Fibroblast of pulmonary artery (primary cell): ENCODE measurements at places on chromosomes 12 and 14.

- peak; percentile 92 for DNase-seq
These were observed 22.7 kb upstream of the EID3 start for GRCh38 chr12:104280717-104281458.

DNA sequence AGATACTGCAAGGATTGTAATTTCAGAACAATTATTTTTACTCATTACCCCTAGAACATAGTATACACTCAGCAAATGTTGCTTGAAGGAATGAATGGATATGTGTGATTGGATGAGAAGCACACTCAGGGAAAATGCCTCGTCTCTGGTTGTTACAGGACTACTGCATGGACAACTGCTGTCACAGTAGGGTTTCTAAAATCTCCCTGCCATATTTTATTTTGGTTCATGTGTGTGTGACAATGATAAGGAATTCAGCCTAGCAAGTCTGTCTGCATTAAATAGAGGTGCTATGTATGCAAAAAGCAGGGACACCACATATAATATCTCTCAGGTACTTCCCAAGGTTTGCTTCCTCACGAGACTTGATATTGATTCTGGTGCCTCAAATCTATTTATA is 1.4 kb downstream of the PTPRR start:
- no peak for DNase-seq

- DNase-seq, result peak; percentile 50
These were observed 50.4 kb downstream of the ACADS start for GRCh38 chr12:120775862-120776552.

DNA sequence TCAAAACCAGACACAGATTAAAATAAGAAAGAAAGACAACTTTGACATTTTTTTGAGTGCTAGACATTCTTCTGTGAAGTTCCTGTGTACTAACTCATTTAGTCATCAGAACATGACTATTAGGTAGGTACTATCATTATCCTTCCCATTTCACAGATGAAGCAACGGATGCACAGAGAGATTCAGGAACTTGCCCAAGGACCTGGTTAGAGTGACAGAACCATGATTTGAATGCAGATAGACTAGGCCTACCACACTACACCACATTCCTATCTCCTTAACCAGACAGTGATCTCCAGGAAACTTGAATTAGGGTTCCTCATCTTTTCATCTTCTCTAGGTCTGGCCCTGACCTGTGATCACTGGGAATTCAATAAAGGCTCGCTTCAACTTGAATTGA is 54.4 kb upstream of the MED13L start:
- no peak for DNase-seq

GRCh38 chr12:740921-741320 is 11.5 kb upstream of the WNK1 start:
- DNase-seq, result no peak

- peak; percentile 7 for DNase-seq
These were observed 547.1 kb downstream of the CCER1 start for GRCh38 chr12:90407841-90408240.

DNA sequence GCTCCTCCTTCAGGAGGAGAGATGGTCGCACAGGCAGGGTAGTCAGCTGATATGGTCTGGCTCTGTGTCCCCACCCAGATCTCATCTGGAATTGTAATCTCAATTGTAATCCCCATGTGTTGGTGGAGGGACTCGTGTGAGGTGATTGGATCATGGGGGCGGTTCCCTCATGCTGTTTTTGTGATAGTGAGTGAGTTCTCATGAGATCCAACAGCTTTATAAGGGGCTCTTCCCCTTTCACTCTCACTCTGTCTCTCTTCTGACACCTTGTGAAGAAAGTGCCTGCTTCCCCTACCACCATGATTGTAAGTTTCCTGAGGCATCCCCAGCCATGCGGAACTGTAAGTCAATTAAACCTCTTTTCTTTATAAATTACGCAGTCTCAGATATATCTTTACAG is 218.9 kb upstream of the TMTC1 start:
- DNase-seq, result no peak

DNA sequence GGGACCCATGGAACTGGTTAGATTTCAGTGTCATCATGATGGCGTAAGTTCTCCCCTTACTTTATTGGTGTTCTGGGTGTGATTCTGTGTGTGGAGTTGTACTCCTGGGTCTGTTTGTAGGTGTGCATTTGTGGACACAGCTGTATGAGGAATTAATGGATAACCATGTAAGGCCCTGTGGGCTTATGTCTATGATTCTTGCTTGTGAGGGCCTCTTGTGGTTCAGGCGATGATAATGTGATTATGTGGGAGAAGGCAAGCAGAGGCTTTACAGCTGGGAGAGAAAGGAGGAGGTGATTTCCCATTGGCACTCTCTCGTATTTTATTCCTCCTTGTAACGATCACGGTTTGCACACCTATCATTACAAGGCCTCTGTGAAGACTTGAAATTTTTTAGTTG is 96.1 kb downstream of the SCN8A start:
- DNase-seq, result peak; percentile 44

DNA sequence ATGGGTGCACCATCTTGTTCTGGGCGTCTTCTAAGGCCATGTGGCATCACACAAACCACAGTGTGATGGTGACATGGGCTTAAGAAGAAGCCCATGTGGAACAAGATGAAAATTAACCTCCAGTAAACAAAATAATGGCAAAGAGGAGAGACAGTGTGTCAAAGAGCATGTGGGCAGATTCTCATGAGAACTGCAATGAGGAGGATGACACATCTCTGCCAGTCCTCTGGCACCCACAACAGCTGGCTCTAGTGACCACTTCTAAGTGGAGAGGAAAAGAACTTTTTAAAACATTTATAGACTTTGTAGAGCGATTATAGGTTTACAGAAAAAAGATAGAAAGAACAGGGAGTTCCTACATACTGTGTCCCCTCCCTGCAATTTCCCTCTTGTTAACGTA is 401.4 kb downstream of the ATP23 start:
- no peak for DNase-seq

- no peak for DNase-seq
These were observed 15.0 kb upstream of the PSMA6 start for GRCh38 chr14:35277179-35277578.

GRCh38 chr12:93894391-93895088 is 217.4 kb downstream of the CRADD start:
- peak; percentile 83 for DNase-seq

GRCh38 chr14:24874514-24875202 is 175.3 kb downstream of the STXBP6 start:
- no peak for DNase-seq

DNA sequence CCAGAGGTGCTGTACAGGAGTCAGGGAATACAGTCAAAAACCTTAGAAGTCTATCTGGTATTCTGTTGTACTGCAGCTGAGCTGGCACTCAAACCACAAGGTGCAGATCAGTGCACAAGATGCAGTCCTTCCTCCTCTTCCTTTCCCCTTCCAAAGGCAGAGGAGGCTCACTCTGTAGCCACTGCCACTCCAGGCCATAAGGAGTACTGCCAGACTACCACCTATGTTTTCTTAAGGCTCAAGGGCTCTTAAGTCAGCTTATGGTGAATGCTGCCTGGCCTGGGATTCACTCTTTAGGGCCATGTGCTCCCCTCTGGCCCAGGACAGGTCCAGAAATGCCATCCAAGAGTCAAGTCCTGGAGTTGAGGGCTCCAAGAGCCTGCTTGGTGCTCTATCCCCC is 200.3 kb downstream of the CRADD start:
- no peak for DNase-seq

- no peak for DNase-seq
These were observed 45.8 kb downstream of the NEUROD4 start for GRCh38 chr12:55065535-55065934.

DNA sequence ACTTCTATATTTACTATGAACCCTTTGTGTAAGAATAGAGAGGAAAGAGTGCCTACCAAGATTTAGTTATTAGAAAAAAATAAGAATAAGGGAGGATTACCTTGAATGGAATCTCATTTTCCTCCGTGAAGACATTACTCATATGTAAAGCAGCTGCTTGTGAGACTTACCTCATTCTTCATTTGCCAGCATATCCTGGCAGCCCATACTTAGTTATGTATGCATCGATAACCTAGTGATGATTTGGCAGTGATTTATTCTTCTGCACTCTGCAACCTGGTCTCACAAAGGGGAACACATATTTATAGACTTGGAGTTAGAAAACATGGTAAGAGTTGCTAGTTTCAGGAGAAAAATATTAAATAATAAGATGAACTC is 56.8 kb downstream of the LRFN5 start:
- DNase-seq, result peak; percentile 42

GRCh38 chr12:83276904-83277303 is 590.2 kb downstream of the TMTC2 start:
- no peak for DNase-seq

DNA sequence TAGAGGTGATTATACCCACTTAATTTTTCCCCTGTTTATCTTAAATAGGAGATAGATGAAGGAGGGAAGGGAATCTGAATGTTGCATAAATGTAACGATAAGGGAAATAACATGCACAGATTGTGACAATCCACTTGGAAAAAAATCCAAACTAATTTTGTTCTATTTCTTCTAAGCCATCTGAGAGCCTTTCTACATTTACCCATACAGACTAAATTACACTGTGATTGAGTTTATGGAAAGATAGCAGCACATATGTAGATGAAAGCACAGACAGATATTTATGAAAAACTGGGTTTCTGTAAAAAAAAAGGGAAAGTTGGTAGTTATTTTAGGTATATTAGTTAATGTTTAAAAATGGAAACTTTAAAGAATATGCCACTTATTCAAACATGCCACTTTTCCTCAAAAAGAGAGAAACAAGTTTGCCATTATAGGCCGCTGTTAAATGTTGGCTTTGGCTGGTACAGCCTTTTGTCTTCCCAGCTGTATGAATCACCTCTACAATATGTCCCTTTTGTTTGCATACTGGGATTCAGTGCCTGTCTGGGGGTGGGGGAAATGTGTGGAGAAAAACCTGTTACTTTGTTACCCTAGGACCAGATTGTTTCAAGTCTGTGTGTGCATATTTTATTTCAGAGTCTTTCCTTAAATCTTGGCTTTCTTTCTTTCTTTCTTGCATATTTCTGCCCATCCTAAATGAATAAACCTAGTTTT is 470.2 kb upstream of the LMO3 start:
- no peak for DNase-seq

DNA sequence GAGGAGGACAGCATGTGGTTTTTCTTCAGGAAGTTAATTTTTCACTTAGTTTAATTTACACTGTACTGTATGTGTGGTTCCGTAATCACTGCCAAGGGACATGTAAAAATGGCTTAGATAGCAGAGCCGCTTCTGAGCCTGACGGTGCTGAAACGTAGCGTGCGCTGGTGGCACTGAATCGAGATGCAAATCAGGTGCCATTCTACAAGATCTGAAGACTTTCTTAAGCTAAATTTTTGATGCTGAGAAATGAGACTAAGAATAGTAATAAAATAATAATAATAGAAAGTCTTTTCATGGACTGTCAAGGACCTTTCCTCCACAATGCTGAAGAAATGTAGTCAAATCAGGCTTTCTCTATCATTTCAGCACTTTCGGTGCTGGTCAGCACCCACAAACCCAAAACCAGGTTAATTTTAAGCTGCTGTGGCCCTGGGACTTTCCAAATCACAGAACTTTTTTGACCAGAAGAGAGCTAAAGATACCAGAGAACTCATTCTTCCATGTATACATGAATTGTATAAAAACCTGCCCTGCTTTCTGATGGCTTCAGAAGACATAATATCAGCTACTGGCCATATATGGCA is 183.3 kb upstream of the LMO3 start:
- DNase-seq, result peak; percentile 0

DNA sequence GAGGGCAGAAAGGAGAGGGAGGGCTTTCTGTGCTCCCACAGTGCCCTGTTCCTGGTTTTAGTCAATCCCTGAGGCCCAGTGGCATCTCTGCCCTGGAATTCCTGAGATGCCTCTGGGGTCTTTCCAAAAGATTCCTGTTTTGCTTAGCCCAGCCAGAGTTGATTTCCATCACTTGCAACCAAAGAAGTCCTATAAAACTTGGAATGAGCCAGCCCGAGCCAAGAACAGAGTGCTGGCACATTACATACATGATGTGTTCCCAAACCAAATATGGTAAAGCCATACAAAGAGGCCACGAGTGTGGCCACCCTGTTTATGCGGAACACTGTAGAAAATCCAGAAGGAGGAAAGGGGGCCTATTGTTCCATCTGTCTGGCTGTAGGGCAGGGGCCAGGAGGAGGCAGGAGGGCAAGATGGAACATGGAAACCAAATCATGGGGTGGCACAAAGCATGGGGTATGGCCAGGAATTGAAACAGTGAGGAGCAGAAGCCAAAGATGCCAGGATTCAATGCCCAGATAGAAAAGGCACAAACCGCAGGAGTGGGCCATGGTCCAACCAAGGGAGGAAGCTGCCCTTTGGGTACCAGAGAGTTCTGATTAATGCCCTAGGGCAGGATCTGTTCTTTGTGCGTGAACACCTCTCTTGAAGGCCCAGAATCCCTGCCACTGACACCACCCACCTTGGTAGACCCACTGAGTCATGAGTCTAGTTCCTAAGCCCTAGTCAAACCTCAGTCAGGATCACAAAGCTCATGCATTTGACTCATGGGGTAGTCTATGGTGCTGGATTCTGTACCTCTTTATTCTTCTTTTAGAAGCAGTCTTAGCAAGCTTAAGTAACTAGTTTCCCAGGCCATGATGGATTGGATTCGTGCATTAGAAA is 75.2 kb downstream of the LRRC74A start:
- DNase-seq, result no peak

DNA sequence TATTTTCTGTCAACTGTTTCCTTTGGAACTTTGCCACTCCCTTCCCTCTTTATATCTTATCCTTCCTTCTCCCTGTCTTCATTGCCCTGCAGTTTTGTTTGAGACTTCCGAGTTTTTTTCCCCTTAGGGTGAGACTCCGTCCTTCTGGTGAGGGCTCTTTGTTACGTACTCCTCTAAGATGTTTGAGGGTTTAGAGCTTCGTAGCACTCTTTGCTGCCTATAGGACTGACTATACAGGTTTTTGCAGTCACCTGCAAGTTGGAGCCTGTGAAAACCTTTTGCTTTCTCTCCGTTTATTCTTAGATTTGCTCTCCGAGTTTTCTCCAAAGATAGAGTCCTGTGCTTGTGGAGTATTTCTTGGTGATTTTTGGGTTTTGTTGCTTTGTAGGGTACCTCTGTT is 41.7 kb upstream of the MYRFL start:
- no peak for DNase-seq

GRCh38 chr12:18750085-18750484 is 12.2 kb downstream of the CAPZA3 start:
- DNase-seq, result peak; percentile 38

DNA sequence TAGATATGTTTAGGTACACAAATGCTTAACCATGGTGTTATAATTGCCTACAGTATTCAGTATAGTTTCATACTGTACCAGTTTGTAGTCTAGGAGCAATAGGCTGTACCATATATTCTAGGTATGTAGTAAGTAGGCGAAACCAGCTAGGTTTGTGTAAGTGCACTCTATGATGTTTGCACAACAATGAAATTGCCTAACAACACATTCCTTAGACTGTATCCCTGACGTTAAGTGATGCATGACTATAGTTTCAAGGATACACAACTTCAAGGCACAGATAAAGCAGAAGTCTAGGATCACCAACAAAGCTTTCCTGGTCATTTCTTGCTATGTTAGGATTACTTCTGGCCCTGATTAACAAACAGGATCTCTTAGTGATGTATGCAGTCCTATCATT is 135.1 kb downstream of the SLC38A1 start:
- peak; percentile 49 for DNase-seq

GRCh38 chr12:49889361-49890095 is 14.2 kb downstream of the FAIM2 start:
- no peak for DNase-seq

GRCh38 chr12:103632554-103633216 is 45.6 kb downstream of the STAB2 start:
- peak; percentile 65 for DNase-seq
